ENCODE measurements at places on chromosomes 6 and 20. TPM values are rescaled to one million over a fixed set of nuclear protein-coding genes. Genes with fewer than 3 reads are reported as not detected.

The OOEP gene
- total RNA-seq: not detected

The KCNB1 gene
- 0.19 TPM for total RNA-seq

The BMP2 gene
- 1.0 TPM for total RNA-seq

The GMPR gene
- 4.9 TPM for total RNA-seq

The CST1 gene
- total RNA-seq: not detected

The ZBTB24 gene
- 11.0 TPM for total RNA-seq

The CDSN gene
- not detected for total RNA-seq

The RAET1L gene
- not detected for total RNA-seq

DNA sequence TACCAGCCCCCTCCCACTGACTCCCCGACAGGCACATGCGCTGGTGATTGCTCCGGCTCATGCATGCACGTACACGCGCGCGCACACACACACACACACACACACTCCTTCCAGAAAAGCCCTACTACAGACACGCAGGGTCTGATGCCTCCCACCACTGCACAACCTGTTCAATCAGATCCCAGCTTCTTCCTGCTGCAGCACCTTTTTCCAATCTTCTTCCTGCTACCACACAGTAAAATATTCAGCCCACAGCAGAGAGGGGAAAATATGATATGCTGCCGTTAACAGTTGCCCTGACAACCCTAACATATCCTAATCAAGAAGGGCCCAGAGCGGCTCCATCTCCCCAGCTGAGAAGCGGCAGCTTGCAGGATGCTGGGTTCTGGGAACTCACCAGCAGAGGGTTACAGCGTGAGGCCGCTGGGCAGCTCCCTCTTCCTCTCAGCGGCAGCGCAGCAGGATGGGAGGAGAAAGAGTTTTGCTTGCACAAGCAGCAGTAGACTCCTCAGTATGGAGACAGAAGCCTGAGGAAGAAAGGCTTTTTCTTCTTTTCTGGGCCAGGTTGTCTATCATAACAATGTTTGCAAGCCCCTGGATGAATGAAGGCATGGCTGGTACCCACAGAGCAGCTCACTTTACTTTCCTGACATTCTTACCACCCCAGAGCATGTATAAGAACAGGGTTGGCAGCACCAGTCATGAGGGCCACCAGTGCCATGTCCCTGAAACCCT lies 23.9 kb downstream of the MAP7 start:
- DNase-seq: peak; percentile 24

GRCh38 chr6:19432966-19433498 lies 404.1 kb upstream of the ID4 start:
- no peak for DNase-seq

- no peak for DNase-seq
Measured at GRCh38 chr20:8215361-8215781, 83.3 kb downstream of the PLCB1 start.

DNA sequence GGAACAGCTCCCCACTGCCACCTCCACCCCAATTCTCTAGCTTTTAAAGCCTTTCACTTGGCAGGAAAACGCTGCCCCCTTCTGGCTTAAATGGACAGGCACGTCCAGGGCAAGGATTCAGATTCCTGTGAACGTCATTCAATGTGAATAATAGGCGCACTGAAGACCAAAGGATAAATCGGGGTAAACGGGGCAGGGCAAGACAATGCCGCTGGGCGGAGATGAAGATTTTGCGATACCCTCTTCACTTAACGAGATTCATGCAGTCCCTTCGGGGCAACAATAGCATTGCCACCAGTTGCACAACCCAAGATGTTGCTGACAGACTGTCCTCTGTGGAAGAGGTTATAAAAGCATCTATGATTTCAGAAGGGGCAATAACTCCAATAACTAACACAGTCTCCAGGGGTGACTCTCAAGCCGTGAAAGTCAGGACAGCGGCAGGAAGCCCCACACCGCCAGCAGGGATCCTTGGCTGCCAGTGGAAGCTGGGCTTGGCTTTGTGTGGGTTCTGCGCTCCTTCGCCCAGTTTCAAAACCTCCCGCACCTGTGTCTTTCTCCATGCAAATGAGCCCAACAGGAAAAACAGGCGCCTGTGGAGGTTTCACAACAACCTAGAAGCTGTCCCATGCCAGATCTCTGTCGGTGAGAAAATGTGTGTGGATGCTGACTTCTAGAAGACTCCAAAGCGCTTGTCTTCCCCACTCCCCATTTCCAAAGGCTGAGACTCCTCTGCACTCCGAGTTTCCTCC lies 291.8 kb downstream of the BMP7 start:
- no peak for DNase-seq

DNA sequence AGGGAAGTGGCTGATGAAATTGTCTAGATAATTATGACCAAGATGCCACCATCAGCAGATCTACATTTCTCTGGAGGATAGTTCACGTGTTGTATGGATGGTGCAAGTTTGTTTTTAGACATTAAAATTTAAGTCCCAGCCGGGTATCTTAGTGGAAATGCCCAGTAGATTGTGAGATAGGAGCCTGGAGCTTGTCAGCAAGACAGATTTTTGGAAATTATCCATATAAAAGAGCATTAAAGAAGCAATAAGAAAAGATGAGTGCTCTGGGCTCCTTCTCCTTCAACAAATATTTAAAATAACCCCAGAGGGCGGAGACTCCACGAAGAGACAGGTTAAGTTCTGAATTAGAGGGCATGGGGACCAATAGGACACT lies 47.6 kb upstream of the SMLR1 start:
- DNase-seq: no peak

DNA sequence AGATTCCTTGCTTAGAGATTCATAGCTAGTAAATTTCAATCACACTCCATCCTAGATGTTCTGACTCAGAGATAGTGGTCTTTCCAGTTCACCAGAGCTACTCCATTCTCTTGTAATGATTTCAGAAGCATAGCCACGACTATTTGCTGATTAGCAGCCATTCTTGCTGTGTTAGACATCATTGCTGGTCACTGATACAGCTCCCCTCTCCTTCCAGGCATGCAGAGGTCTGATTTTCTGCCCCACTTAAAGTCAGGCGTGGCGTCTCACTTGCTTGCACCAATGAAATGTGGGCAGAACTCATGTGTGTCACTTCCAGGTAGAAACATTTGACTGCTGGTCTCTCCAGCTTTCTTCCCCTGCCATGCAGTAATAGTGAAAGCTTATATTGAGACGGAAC lies 168.9 kb upstream of the JARID2 start:
- no peak for DNase-seq

DNA sequence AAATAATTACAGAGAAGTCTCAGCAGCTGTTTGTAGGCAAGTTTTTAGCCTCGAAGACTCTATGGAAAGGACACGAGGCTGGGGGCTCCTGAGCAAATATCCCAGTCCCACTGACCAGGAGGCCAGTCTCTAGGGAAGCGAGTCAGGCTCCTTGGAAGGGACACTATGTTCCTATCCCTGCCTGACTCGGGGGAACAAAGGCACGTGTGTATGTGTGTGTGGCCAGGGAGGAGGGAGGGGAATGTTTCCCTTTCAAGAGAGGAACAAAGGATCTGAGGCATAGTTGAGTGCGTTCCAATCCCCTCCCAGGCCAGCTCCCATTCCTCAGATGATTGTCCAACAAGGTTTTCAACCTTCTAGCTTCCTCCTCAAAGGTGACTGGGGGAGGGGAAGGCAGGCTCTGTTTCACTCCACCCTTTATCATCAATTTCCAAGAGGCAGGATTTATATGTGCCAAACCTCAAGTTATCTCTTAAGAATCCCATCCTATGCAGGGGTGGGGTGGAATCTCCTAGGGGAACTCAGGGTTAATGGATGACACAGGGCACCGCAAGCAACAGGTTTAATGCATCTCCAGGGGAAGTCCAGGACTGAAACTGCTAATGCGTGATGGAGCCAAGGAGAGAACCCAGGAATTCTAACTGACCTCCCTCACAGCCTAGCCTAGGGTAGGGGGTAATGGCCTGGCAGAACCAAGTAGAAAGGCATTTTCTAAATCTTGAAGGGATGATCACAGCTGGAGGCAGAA lies 9.9 kb downstream of the BCL2L1 start:
- peak; percentile 98 for DNase-seq

DNA sequence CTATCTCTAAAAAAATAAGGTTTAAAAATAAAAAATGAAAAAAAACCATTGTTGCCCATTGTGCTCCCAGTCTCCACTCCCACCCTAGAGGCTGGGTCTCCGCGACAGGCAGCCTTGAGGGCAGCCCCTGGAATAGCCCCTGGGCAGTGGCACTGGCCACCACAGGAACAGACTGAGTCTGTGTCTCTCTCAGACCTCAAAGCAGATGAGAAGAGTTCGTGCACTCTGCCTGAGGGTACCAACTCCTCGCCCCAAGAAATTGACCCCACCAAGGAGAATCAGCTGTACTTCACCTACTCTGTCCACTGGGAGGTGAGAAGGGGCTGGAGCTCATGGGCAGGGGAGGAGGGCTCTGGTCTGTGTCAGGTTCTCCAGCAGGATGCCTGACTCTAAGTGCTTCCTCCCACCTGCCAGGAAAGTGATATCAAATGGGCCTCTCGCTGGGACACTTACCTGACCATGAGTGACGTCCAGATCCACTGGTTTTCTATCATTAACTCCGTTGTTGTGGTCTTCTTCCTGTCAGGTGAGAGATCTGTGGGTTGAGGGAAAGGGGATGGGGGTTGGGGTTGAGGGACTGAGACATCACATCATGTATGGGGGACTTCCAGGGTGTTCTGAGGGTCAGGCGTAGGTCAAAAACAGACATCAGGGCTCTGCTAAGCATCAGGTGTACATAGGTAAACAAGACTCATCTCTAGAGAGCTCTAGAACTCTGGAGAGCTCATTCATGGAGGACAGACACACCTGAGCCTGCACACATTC lies 35.6 kb downstream of the TM9SF4 start:
- DNase-seq: no peak

GRCh38 chr6:91822581-91822980 lies 1235.7 kb upstream of the MAP3K7 start:
- DNase-seq: peak; percentile 10
